SK-MEL-5 (cell line): ENCODE measurements at places on chromosomes 5 and 9.

DNA sequence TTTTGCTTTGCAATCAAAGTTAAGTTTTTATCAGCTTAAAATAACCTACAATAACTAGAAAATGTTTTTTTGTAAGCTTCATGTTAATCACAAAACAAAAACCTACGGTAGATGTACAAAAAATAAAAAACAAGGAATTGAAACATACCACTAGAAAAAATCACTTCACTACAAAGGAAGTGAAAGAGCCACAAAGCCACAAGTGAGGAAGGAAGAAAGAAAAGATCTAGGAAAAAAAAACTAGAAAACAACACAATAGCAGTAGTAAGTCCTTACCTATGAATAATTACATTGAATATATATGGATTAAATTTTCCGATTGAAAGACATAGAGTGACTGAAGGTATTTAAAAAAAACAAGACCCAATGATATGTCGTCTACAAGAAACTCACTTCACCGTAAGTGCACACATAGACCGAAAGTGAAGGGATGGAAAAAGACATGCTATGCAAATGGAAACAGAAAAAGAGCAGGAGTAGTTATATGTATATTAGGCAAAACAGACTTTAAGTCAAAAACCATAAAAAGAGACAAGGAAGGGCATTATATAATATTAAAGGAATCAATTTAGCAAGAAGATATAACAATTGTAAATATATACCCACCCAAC lies 13.4 kb upstream of the ZDHHC21 start:
- no peak for DNase-seq

- no peak for DNase-seq
These were observed 93.0 kb downstream of the PCSK5 start for GRCh38 chr9:75983319-75984045.

- peak; percentile 64 for DNase-seq
These were observed at the start of gene IL6ST for GRCh38 chr5:55994495-55994997. IL6ST (minus strand) TSS chr5:55994963; CDS start chr5:55976278, 18,685 bp downstream.

DNA sequence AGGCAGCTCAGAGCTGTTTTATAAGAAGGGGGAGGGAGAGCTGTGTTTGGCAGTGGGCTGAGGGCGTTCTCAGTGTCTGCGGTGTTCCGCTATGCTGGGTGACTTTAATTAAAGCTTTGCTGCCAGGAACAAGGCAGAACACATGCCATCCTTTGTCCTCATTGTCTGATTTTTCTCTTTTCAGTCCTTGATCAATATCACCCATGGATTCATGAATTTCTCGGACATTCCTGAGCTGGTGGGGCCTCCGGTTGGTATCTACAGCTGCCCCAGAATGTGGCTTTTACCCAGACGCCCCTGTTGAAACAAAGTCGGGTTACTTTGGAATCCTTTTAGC lies 66.5 kb upstream of the TGFBR1 start:
- DNase-seq: no peak

DNA sequence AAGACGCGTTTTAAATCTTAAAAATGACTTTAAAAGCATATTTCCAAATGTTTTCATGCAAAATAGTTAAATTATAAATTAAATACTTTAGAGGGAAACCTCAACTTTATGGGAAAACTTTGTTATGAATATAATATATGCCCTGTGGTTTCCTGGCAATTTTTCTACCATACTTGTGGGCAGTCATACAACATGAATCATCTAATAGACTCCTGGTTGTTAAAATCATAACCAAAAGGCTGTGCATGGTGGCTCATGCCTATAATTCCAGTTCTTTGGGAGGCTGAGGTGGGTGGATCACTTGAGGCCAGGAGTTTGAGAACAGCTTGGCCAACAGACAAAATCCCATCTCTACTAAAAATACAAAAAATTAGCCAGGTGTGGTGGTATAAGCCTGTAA lies 18.2 kb downstream of the ATP10B start:
- no peak for DNase-seq

- no peak for DNase-seq
These were observed 103.5 kb upstream of the DPYSL3 start for GRCh38 chr5:147613359-147613758.

DNA sequence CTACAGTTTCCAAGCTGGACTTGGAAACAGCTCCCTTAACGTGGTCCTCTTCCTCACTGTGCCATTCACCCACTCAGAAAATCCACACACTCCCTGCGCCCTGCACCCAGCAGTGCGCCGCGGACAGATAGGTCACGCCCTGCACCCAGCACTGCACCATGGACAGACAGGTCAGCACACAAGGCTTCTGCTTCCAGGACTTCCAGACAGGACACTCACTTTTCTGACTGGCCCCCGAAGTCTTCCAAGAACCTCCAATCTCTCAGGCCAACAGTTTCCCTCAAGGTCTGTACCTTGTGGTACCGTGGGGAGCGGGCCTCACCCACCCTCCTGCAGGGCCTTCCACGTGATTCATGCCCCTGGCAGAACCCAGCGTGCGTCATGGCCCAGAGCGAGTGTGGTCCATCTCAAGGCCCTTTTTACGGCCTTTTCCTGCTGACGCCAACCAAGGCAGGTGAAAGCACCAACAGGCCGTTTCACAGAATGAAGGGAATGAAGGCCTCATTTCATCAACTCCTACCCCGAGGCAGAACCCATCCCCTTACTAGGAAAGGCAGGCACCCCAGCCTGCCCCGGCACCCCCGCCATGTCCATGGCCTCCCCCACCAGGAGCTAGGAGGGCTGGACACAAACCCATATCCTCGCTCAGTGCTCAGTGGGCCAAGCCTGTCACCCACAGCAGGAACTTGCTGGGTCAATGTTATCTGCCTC lies 17.3 kb downstream of the VAV2 start:
- no peak for DNase-seq

DNA sequence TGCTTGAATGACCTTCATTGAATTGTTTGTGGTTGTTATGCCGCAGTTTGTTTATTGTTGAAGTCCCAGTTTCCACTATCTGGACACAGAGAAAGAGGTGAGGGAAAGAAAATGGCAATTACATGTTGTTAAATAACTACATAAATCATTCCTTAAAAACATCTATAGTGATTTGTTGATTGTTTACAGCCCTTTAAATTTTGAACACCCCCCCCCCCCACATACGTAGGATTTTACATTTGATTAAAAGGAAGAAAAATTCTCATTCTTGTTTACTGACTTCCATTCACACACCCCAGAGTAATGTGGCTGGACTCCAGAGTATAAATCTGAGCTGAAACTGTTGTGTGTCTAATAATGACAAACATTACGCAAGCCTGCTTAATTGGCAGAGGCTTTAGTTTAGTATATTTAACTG lies 87.1 kb upstream of the FAM174A start:
- DNase-seq: no peak
